ENCODE measurements at places on chromosomes 4 and X.

DNA sequence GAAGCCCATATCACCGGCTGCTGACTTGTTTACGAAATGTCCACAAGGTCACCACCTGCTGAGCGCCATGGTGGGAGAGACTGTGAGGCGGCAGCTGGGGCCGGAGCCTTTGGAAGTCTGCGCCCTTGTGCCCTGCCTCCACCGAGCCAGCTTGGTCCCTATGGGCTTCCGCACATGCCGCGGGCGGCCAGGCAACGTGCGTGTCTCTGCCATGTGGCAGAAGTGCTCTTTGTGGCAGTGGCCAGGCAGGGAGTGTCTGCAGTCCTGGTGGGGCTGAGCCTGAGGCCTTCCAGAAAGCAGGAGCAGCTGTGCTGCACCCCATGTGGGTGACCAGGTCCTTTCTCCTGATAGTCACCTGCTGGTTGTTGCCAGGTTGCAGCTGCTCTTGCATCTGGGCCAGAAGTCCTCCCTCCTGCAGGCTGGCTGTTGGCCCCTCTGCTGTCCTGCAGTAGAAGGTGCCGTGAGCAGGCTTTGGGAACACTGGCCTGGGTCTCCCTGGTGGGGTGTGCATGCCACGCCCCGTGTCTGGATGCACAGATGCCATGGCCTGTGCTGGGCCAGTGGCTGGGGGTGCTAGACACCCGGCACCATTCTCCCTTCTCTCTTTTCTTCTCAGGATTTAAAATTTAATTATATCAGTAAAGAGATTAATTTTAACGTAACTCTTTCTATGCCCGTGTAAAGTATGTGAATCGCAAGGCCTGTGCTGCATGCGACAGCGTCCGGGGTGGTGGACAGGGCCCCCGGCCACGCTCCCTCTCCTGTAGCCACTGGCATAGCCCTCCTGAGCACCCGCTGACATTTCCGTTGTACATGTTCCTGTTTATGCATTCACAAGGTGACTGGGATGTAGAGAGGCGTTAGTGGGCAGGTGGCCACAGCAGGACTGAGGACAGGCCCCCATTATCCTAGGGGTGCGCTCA, 8.7 kb upstream of the MSANTD1 start:
- no peak for DNase-seq

- no peak for DNase-seq
These were observed 80.2 kb upstream of the LHFPL1 start for GRCh38 chrX:112759966-112760365.

- no peak for DNase-seq
These were observed 102.6 kb downstream of the PHEX start for GRCh38 chrX:22134681-22135080.

DNA sequence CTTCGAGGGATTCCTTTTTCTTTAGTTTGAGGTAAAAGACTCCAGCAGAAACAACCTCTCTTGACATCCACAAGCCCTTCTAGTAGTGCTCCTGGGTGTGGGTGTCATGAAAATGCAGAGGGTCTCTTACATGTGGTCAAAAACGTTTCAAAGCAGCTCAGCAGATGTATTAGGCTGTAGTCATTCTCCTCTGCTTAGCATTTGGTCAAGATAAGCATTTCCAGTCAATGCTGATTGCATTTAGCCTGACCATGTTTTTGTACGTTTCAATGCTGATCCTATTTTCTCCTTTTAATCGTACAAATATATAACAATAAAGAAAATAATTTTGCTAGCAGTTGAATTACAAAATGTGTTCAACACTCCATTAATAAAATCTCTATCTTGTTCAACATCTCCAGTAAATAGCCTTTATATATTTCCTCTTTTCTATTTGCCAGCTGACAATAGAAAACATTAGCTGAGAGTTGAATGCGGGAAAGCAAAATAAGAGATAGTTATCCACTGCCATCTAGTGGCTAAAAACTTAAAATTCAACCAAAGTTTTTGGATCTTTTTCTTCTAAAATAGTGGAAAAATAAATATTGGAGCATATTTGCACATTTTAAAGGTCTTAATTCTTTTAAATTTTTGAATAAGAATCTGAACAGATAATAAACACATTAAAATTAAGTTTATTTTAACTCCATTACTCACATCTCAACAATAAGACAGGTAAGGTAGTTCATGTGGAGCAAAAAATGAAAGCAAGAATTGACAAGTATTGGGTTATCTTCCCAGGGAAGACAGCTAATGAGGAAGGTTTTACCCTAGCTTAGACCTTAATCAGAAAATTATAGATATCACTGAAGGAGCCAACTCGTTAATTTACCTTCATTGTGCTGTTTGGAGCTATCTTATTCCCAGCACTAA, 15.2 kb upstream of the PACRGL start:
- no peak for DNase-seq

DNA sequence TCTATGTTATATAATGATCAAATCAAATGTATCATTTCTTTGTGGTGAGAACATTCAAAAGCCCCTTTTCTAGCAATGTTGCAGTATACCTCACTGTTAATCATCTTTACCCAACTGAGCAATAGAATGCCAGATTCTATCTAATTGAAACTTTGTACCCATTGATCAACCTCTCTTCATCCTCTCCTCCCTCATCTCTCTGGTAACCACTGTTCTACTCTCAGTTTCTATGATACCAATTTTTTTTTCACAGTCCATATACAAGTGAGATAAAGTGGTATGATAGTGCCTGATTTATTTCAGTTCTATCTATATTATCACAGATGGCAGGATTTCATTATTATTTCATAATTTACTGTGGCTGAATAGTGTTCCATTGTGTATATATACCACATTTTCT, 209.8 kb downstream of the SPCS3 start:
- DNase-seq = no peak

GRCh38 chrX:23919148-23919547, 11.3 kb downstream of the CXorf58 start:
- DNase-seq = no peak

GRCh38 chr4:94746746-94747145, 11.0 kb upstream of the BMPR1B start:
- no peak for DNase-seq

DNA sequence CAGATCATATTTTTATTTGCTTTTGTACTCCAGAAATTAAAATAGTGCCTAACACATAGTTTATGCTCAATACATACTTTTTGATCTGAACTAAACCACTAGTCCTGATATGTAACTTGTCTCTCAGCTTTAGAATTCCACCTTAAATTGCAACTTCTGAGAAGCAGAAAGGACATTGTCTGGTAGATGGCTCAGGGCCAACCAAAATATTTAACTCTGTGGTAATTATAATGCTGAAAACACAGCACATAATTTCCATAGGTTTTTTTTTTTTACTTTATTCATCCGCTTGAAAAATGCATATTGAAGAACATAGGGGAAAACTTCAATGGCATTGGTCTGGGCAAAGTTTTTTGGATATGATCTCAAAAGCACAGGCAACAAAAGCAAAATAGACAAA, 59.3 kb downstream of the AREG start:
- no peak for DNase-seq

DNA sequence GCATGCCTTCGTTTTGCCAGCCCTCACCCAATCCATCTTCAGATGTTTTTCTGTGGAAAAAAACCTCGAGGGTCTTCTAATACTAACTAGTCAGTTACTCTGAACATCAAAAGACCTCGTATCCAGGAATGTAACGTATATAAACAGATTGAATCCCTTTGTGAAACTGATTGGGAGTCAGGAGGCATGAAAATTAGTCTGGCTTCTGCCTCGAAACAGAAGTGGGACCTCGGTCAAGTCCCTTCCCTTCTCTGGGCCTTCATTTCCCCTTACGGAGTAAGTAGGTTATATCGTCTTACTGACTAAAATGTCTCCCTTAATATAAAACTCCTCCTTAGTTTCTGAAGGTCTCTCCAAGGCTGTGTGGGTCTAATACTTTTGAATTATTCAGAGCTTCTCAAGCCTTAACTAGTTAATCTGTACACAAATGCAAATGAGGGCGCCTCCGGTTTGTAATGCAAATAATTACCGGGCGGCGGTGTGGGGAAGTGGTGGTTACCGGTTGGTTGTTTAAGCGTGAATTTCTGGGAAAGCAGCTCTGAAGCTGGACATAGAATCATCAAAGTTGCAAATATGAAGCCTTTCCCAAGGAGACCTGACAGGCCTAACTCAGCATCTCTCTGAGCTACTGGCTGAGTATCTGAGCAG, 11.4 kb upstream of the NKRF start:
- DNase-seq = no peak

DNA sequence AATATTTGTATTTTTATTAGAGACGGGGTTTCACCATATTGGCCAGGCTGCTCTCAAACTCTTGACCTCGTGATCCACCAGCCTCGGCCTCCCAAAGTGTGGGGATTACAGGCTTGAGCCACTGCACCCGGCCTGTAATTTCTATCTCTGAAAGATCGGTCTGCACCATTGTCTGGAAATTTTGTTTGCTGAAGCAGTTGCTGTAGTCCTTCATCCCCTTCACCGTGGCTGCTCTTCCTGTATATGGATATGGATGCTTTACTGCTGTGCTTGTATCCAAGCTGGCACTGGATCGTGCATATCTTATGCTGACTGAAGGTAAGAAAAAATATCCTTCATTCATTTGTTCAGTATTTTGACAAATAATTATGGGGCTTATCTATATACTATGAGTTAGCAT, 338.4 kb upstream of the GNPDA2 start:
- no peak for DNase-seq

DNA sequence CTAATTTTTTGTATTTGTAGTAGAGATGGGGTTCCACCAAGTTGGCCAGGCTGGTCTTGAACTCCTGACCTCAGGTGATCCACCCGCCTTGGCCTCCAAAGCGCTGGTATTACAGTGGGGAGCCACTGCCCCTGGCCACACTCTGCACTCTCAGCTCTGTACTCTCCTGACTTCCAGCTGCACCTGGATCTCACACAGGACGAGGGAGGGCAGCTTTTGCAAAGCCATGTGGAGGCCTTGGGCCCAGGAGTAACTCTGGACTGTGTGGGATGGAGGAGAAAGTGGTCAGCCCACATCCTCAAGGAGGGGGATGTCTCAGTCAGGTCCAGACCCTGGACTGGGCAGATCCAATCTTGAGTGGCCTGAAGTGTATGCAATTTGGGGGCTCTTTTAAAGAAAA, 23.0 kb downstream of the NAT8L start:
- no peak for DNase-seq

DNA sequence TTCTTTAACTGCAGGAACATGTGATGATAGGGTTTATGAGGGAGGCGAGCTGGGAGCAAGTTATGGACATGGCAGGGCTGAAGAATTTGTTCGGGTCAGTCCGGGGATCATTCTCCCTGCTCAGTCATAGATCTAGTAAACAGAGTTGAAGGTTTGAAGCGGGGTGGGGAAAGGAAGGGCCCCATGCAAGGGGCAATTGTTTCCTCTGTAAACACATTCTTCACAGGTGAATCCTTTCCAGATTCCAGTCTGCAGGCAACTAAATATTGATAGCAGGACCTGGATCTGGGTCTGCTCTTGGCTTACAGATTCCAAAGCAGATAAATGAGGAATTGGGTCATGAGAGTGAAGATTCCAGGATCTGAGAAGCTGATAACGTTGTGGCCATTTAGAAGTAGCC, 44.3 kb upstream of the ARHGAP24 start:
- DNase-seq = no peak
